Spinal cord (tissue), 10 donors: ENCODE measurements at places on chromosomes 7 and 10. TPM values are rescaled to one million over a fixed set of nuclear protein-coding genes. Genes with fewer than 3 reads are reported as not detected.

Gene ZNF487
- 22.2 TPM for total RNA-seq

Gene TMEM140
- total RNA-seq = 3.0 TPM

Gene CLRN3
- 0.17 TPM for total RNA-seq

Gene CHRM2
- 29.1 TPM for total RNA-seq

Gene ARMC3
- 7.0 TPM for total RNA-seq

Gene FAM241B
- total RNA-seq = 9.8 TPM

Gene FRA10AC1
- total RNA-seq = 21.8 TPM

Gene RARRES2
- total RNA-seq = 44.5 TPM

Gene VCL
- total RNA-seq = 75.5 TPM

Gene TSPAN12
- total RNA-seq = 21.9 TPM

Gene LRRD1
- total RNA-seq = 0.39 TPM

Gene STOX1
- 14.4 TPM for total RNA-seq

Gene DOCK1
- 74.1 TPM for total RNA-seq

Gene KLLN
- 0.69 TPM for total RNA-seq

Gene THSD7A
- 19.0 TPM for total RNA-seq

Gene CALHM3
- total RNA-seq = not detected

Gene CYP26C1
- under 0.01 TPM for total RNA-seq

Gene NME8
- total RNA-seq = not detected

Gene TRIM56
- 10.9 TPM for total RNA-seq

Gene SNX10
- total RNA-seq = 16.9 TPM

Gene LRRC18
- total RNA-seq = not detected

Gene TRIM4
- 16.7 TPM for total RNA-seq

Gene ATXN7L1
- total RNA-seq = 7.1 TPM

Gene PNLIPRP1
- total RNA-seq = not detected

Gene ACSM6
- not detected for total RNA-seq

Gene VWA2
- total RNA-seq = 2.0 TPM

Gene AMZ1
- total RNA-seq = 0.83 TPM

Gene FAM180A
- 0.99 TPM for total RNA-seq

Gene DOCK4
- total RNA-seq = 40.3 TPM

Gene OR2A7
- total RNA-seq = 1.5 TPM

Gene CAV2
- 40.6 TPM for total RNA-seq

Gene GRM8
- 22.1 TPM for total RNA-seq

Gene SPDYE5
- 0.11 TPM for total RNA-seq

Gene PRKAR2B
- total RNA-seq = 22.2 TPM

Gene MYPN
- 0.06 TPM for total RNA-seq

Gene ZNF365
- 11.6 TPM for total RNA-seq

Gene CALHM1
- 0.06 TPM for total RNA-seq

Gene PIP
- not detected for total RNA-seq

Gene HACD1
- 14.0 TPM for total RNA-seq

Gene DNA2
- total RNA-seq = 11.5 TPM

Gene CFAP69
- total RNA-seq = 10.9 TPM

Gene STAG3
- 2.1 TPM for total RNA-seq

Gene ZNF22
- 44.5 TPM for total RNA-seq

Gene LOXL4
- 0.89 TPM for total RNA-seq

Gene CUL2
- total RNA-seq = 31.9 TPM

Gene TAF3
- 4.2 TPM for total RNA-seq

Gene ADAMTS14
- total RNA-seq = 2.3 TPM

Gene DGKB
- 13.6 TPM for total RNA-seq
